Activated naive CD4-positive, alpha-beta T cell treated with anti-CD3 and anti-CD28 coated beads, Interleukin-2, amount 50 U/mL, for 72 hours (primary cell): ENCODE measurements at places on chromosomes 2 and 18. TPM values are rescaled to one million over a fixed set of nuclear protein-coding genes. Genes with fewer than 3 reads are reported as not detected.

SPATA3 gene
- 0.84 TPM for total RNA-seq

CRYGC gene
- total RNA-seq = not detected

DSEL gene
- total RNA-seq = 0.39 TPM

TDRD15 gene
- total RNA-seq = not detected

TSPYL6 gene
- total RNA-seq = not detected

TBR1 gene
- total RNA-seq = 0.14 TPM

PLGLB1 gene
- total RNA-seq = 0.50 TPM

CGREF1 gene
- 0.50 TPM for total RNA-seq

WDSUB1 gene
- total RNA-seq = 7.7 TPM

LOXL3 gene
- total RNA-seq = 1.5 TPM

IAH1 gene
- total RNA-seq = 65.8 TPM

TXNDC2 gene
- total RNA-seq = not detected

LRRC30 gene
- total RNA-seq = not detected

WIPF1 gene
- 138 TPM for total RNA-seq

GRCh38 chr2:197130318-197130717, 180.3 kb downstream of the ANKRD44 start:
- DNase-seq = no peak

DNA sequence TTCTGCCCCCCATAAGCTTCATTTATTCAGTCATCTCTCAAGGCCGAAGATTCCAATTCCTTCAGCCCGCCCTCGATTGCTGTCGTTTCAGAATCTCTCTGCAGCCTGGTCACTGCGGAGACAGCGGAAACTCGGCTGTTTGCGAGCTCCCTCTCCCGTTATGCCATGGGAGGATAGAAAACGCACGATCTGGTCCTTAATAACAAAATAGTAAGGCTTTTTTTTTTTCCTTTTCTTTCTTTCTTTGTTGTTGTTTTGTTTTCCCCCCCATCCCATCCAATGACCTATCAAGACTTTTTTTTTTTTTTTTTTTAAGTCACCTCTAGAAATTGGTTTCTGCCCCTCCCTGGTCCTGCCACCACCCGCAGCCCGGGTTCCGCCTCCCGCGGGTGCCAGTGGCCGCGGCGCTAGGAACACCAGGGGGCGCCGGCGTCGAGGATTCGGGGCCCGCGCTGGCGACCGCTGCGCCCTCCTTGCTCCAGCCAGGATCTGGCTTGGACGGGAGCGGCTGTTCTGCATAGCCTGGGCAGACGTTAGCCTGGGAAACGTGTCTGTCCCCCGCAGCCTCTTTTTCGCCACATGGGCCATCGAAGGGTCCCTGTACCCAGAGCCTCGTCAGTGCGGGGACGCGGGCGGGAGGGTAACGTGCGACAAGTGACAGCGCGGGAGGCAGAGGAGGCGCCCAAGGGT, 10.1 kb downstream of the CPLX4 start:
- peak; percentile 67 for DNase-seq

GRCh38 chr2:238159661-238160205, 963 bp downstream of the ERFE start:
- DNase-seq = no peak

DNA sequence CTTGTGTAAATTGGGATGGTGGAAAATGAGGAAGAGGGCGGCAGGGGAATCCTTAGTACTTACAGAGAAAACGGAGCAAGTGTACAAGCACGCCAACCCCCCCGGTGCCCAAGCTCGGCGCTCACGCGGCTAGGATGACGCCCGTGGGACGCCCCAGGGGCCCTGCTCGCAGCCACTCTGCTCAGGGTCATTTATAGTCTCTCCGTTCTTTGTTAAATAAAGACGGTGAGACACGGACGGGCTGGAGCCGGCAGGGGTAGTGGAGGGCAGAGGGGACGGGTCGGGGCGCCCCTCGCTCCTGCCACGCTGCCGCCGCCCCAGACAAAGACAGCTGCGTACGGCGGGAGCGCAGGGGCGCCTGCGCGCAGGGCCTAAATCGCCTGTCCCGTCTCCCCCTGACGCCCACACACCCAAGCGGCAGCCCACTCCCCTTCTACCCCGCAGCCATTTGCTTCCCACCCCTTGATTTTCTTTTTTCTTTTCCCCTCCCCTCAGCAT, 37.8 kb downstream of the PCBP1 start:
- DNase-seq = no peak

DNA sequence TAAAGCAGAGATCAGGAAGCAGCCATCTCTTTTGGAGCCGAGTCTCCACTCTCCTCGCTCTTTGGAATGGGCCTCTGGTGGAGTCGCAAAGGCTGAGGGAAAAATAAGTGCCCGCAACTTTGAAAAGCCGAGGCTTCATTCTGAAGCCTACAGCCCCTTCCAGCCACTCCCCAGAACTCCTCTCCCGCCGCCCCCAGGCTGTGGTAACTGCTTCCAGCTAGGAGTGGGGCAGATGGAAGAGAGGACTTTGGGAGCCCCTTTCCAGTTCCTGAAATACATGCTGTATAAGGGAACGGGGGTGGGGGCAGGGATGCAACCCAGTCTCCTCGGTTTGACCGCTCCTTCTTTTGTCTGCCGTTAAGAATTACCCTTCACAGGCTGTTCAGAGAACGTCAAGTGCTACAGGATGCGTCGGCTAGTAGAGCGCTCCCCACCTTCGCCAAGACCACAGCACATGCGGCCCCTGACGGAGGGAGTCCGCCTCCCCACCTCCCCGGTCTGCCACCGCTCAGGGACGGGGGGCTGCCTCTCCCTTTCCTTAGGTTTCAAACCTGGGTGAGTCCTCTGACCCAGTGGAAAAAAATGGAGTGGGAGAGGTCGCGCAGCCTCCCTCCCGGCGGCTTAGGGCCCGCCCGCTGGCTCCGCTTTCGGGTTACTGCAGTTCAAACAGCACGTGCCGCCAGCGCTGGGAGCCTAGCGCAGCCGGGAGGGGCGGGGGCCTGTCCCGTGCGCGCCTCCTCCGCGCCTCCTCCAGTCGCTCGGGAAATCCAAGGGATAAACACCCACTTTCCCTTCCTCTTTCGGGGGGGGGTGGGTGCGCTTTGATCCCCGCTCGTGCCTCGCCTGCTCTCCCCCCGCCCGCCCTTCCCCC, 4.9 kb downstream of the CYP26B1 start:
- DNase-seq = peak; percentile 45

GRCh38 chr18:8471372-8471771, 137.9 kb upstream of the RAB12 start:
- DNase-seq = no peak

- no peak for DNase-seq
Measured at GRCh38 chr2:181673173-181673572, 7.1 kb downstream of the NEUROD1 start.

- DNase-seq = no peak
Measured at GRCh38 chr2:160429248-160430000, 64.2 kb downstream of the RBMS1 start.

GRCh38 chr18:12291690-12292089, 16.4 kb upstream of the TUBB6 start:
- no peak for DNase-seq

GRCh38 chr18:28281400-28281799, 104.5 kb upstream of the CDH2 start:
- DNase-seq = no peak

DNA sequence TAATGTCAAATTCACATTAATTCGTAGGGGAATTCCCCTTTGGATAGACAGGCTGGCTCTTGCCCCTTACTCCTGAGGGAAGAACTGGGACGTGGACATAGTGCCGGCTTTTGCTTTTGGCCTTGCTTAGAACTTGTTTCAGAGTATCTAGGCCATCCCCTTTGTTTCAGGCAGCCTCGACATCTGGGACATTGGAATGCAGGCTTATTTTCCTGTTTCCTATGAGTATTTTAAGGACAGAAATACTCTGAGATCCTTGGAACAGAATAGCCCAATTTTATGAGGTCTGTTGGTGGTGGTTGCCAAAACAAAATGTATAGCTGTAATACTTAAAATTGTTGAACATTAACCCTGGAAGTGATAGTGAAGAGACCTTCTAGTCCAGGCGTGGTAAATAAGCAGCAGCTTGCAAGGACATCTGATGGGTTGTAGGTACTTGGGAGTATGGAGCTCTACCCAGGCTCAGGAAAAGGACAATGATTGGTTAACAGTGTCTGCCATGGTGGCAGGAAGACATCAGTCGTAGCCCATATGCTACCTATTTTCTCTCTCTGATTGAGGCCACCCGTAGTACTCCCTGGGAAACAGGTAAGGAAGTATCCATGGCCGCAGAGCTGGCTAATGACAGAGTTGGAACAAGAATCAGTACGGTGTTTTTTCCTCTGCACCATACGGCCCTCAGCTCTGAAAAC, 112.4 kb downstream of the CDK15 start:
- DNase-seq = no peak

DNA sequence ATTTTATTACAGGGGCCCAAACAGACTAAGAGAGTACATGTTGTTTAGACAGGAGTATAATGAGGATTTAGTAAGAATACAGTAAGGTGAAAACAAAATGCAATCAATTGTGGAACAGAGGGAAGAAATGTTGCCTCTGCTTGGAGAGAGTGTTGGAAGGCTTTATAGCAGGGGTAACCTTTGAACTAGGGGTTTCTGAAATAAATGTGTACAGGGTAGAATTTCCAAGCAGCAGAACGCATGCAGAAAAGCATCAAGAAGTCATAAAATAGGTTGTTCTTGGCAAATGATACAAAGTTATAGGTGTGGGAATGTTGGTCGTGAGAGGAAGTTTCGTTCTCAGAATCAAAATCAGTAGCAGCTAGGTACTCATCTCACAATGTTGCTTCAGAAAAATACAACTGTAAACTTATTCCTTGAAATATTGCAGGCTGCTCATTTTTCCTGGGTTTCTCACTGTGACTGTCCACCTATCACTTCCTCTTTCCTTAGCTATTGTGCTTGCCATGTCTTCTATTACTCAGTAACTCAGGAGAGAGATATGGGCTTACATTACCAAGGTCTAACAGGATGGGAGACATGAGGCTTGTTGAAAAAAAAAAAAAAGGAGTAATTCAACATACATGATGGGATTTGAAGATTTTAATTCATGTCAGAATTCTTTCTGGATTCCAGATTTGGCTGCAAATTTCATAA, 17.1 kb upstream of the HNMT start:
- DNase-seq = no peak

GRCh38 chr18:70636991-70637390, 348.1 kb downstream of the SOCS6 start:
- DNase-seq = no peak

DNA sequence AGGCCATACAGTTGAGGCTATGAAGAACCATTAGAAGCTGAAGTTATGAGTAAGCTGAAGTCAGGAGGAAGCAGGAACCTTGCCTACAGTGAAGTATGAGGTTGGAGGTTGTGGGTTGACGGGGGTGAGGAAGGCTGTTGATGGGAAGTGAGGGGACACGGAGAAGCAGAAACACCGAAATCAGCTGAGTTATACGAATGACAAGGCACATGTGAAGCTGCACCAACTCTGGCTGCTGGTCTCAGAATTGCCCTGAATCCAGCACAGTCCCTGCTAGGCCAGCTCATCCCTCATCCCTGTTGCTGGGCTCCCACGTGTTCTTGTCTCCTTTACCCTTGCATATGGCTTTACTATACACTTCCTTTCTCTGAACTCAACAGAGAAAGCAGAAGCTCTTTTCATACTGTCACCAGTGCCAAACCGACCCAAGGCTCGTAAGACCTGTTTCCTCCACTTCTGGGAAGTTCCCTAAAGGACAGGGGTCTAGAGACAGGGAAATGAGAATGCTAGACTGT, 9.2 kb upstream of the TMEM247 start:
- no peak for DNase-seq
